ENCODE measurements at places on chromosomes 3 and 15. TPM values are rescaled to one million over a fixed set of nuclear protein-coding genes. Genes with fewer than 3 reads are reported as not detected.

- DNase-seq: no peak
These were observed 31.0 kb upstream of the THSD4 start for GRCh38 chr15:71084264-71084663.

- no peak for DNase-seq
These were observed 37.7 kb upstream of the PARL start for GRCh38 chr3:183922421-183922820.

- DNase-seq: no peak
These were observed 343.4 kb downstream of the TBC1D5 start for GRCh38 chr3:17398959-17399551.

- DNase-seq: no peak
These were observed 5.9 kb downstream of the C3orf22 start for GRCh38 chr3:126552688-126553283.

- no peak for DNase-seq
These were observed 560.8 kb downstream of the OCA2 start for GRCh38 chr15:27538325-27538724.

Gene MAGEL2
- not detected for total RNA-seq
